ENCODE measurements at places on chromosomes 16 and 17. TPM values are rescaled to one million over a fixed set of nuclear protein-coding genes. Genes with fewer than 3 reads are reported as not detected.

KRTAP2-2 gene
- total RNA-seq = not detected

CMTM1 gene
- 4.3 TPM for total RNA-seq

KRT23 gene
- total RNA-seq = 1.3 TPM

NUDT21 gene
- total RNA-seq = 162 TPM

CDRT15 gene
- not detected for total RNA-seq

TSPAN10 gene
- 3.9 TPM for total RNA-seq

SMPD3 gene
- total RNA-seq = 1.1 TPM

CASKIN1 gene
- total RNA-seq = 1.6 TPM

SPATA32 gene
- total RNA-seq = 0.12 TPM

CACNG1 gene
- total RNA-seq = 25.8 TPM

All from metanephros (tissue), 2 donors.